Activated CD8-positive, alpha-beta memory T cell treated with anti-CD3 and anti-CD28 coated beads, Interleukin-2, amount 50 U/mL, for 4 hours (primary cell): ENCODE measurements at places on chromosomes 11 and 22.

GRCh38 chr11:131710511-131710910, 340.1 kb downstream of the NTM start:
- DNase-seq, result no peak

GRCh38 chr11:19827399-19828135, 114.9 kb downstream of the NAV2 start:
- DNase-seq, result no peak

DNA sequence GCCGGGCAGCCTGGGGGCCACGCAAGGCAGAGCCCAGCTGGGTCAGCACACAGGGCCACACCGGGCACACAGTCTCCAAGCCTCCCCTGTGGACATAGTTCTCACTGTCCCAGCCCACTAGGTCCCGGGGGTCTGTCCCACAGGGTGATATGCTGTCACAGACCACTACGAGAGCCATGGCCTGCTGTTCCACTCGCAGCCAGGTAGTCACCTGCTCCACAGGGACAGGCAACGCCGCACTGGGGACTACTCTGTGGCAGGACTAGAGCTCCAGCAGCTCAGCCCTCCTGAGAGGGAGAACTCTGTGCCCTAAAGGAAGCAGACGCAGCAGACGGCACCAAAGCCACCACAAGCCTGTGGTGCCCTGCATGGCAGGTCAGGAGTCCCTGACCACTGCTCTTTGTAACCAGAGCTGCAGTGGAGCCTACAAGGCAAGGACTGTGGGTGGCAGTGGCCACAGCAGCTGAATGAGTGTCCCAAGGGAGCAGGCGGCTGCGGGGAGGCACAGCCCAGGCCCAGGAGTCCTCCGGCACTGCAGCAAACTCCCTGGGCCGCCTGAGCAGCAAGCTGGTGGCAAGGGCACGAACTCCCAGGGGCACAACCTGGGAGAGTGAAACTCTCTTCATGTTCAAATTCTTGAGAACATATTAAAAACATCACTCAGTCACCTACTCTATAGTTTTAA, 171.2 kb upstream of the GRK3 start:
- DNase-seq, result no peak

GRCh38 chr22:27409299-27409698, 392.3 kb downstream of the MN1 start:
- no peak for DNase-seq

DNA sequence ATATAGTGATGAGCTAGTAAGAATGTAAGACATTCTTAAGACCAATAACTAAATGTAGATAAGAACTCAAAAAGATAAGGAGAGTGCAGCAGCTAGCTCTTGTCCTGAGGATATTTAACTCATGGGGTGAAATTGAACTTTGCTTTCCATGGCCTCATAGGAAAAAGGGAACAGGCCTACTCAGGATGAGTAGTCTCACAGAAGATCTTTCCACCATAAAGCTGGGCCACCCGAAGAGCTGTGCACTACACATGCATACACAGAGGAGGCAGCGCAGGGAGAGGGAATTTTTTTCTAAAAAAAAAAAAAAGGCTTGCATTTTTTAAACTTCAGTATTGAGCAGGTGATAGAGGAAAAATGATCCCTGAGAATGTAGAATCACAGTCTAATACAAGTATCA, 59.9 kb upstream of the CFAP300 start:
- no peak for DNase-seq

DNA sequence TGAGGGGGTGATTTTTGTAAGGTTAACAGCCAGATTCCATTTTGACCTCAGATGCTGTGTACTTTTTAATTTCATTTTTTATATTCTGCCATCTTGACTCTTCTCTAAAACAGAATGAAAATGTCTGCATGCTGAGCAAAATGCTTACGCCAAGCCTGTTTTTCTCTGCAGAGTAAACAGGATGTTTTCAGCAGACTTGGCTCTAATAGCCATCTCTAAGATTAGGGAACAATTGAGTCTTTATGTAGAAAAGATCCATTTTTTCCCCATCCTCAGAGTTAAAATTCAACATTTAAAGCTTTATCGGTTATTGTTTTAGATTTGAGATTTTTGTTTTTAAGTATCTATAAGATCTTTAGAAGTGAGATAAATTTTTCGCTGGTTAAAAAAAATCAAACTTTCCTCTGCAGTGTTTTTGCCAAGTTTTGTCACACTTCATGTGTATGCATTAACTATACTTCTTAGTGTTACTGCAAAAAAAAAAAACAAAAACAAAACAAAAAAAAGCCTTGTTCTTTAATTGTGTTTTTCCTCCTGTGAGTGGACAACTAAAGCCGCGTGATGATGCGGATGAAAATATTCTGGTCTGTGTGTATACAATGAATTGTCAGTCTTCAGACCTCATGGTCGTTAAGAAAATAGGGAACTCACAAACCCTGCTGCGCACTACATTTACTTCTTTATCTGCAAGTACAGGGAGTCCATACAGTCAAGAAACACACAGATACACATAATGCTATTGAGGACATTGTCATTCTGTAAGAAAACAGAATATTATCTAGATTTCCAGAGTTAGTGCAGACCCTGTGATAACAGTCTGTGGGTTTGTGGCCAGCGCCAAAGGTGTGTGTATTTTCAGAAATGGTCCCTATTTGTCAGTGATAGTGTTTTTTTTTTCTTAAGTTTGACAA, 17.5 kb upstream of the ADSL start:
- no peak for DNase-seq

- no peak for DNase-seq
Observed at GRCh38 chr11:123193742-123194141, 1.3 kb downstream of the CLMP start.

DNA sequence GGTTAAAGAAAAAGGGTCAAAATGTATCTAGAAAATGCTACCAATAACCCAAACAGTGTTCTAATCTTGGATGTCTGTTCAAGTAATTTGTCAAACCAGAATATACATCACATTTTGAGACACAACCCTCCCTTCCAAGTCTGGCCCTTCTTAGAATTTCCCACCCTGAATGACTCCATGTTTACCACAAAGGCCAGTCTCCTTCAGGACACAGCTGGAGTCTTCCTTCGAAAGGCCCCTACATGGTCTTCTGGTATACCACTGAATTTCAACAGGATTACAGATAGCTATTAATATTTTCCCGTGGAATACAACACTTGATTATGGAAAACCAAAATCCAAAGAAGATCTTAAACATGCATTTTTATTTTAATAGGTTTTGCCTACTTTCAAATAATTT, 10.2 kb downstream of the CCDC34 start:
- DNase-seq, result no peak

GRCh38 chr11:69348414-69349235, 54.7 kb downstream of the MYEOV start:
- DNase-seq, result no peak
